Activated gamma-delta T cell (primary cell): ENCODE measurements at places on chromosomes 5 and 9.

GRCh38 chr5:128144491-128144890 is 60.9 kb downstream of the SLC12A2 start:
- DNase-seq = no peak

- DNase-seq = no peak
These were observed 841 bp upstream of the NINJ1 start for GRCh38 chr9:93134740-93135444.

GRCh38 chr5:77064040-77064439 is 23.0 kb downstream of the ZBED3 start:
- no peak for DNase-seq

DNA sequence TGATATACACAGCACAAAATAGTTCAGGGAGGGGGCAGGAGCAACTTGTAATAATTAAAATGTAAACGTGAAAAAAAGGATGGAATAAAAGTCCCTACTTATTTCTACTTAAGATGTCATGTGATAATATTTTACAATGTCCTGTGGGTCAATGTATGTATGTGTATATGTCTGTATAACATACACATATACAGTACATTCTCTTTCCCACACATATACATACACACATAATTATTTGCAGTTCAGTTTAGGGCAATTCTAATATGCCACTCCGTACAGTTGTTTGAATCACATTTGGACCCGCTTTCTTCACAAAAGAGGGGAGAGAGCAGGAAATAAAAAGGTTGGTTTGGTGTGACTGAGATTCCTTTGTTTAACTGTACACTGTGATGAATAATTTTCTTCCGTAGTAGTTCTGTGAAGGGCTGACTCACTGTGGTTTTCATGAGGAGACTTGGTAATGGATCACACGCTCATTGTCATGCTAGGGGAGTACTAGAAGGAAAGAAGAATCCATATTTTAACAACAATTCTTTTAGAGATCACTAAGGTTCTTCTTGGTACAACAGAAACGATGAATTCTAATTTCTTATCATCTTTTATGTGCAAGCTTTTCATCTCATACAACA is 26.2 kb upstream of the ACOT12 start:
- no peak for DNase-seq
